ENCODE measurements at places on chromosomes 4 and X.

DNA sequence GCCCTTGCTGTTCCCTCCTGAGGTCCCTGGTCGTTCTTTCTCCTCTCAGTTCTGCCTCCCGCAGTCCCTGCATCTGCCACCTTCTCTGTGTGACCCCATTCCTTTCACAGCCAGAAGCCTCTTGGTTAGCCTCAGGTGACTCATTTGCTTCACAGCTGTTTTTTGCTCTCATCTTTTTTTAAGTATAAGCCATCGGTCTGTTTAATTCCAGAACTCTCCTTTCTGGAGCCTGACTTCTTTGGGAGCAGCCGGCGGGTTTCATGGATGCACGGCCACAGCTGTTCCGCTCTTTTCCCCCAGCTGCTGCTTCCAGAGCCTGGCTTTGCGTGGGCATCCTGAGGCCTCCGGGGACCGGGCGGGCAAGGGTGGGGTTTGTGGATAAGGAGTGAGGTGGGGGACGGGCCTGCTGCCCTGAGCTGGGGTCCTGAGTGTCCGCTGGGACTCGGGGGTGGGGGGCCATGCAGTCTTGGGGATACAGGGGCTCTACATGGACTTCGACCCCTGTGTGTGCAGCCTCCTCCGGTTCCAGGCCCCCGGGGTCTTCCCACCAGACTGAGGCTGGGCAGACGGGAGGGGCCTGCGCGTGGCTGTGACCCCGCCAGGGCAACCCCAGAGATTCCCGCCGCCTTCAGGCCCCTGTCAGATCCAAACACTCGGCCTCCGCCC is 46.7 kb downstream of the PCGF3 start:
- no peak for DNase-seq

DNA sequence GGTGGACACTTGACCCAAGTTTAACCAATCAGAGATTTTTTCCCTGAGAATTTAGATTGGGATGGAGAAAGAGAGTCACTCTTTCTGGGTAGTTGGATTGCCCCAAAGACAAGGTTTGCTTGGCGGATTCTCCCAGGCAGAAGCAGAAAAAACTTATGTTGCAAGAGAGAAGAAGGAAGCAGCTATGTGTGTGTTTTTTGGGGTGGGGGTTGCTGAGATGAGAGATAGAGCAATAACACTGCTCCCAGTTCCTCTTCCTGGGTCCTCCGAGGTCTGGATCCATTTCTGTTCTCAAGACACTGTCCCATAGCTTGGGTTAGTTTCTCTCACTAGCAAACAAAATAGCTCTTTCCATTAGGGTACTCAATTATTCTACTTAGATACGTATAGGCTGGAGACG is 222.1 kb downstream of the STIM2 start:
- no peak for DNase-seq

GRCh38 chrX:143500751-143501150 is 16.5 kb downstream of the SPANXN3 start:
- DNase-seq, result no peak

DNA sequence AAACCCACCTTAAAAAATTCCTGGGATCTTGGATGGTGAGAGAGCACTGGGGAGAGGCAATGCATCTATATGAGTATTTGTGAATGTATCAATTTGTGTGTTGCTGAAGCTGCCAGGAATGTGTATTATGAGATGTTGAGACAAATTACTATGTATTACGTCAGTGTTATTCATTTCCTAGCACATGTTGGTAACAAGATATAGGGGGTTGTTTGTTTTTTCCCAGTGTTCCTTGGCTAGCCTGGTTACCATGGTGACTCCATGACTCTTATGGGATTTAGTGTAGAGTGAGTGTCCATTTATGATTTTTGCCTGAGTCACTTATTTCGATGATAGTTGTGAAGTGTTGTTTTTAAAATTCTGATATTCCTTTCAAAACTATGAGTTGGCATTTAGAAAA is 65.6 kb downstream of the RAB40A start:
- DNase-seq, result peak; percentile 94

DNA sequence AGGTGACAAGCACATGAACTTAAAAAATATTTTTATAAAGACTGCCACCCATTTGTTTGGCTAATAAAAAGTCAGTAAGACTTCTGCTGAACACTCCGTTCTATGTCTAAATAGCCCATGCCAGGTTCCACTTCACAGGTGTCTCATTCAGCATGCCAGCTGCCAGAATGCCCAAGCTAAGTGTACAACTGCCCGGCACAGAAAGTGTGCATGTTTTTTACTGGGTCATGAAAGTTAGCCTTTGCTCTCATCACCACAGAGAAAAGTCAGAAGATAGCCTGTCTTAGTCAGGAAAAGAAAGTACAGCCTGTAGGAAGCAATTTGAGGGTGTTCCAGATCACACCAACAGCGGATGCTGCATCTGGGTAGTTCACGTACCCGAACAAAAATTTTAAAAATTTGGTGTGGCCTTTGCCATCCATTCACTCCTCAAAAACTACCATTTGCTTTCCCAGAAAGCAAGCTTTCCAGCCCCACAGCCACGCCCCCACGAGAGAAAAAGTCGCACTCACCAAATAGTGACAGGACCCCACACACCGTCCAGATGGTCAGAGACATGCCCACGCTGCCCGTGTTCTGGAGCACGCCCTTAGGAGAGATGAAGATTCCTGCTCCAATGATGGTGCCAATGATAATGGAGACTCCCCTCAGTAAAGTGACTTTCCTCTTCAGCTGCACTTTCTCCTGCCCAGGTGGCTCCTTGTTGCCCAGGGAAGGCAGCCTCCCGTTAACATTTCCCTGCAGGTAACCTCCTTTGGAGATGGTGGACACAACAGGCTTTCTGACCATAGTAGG is 671 bp downstream of the SLC7A11 start:
- no peak for DNase-seq

GRCh38 chrX:42943051-42943974 is 165.3 kb upstream of the PPP1R2C start:
- DNase-seq, result no peak

- no peak for DNase-seq
These were observed 60.4 kb downstream of the SHROOM2 start for GRCh38 chrX:9846631-9847030.

DNA sequence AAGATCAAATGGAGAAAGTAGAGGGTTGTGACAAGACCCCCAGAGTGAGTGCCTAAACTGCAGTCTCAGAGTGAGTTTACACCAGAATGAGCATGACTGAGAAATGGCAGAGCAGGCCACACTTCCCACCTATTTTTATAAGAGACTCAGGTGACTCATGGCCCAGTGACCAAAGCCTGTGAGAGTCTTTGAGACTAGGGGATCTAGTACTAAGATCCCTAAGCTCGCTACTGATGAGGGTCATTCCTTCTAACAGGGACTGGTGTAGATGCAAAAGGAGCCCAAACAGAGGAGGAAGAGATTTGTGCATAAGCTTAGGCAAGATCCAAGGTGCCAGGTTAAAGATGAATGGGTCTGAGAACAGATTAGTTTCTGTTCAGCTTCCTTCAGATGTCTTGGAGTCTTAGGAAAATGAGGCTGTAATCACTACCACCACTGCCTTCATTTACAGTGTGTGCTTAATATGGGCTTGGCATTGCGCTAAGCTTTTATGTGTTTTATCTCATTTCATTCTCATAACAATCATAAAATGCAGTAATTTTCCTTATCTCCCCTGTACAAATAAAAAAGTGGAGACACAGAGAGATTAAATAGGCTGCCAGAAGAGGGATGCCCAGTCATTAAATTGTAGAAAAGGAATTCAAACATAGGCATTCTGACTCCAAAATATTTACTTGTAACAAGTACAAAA is 62.8 kb downstream of the RWDD4 start:
- DNase-seq, result no peak

DNA sequence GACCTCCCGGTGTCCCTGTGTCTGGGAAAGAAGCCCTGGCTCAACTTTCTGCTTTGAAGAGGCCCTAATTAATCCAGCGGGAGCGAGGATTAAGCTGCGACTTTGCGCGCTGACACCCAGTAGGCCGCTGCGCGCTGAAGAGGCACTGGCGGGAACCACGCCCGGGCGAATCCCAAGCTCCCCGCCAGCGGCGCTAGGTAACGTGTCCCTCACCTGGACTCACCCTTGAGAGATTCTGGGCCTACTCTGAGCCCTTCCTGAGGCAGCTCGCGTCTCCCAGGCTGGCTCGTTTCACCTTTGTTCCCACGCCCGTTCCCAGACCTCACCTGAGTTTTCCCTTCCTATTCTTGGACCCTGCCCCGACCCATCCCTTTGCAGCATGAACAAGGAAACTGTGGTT is 616 bp upstream of the KLHL34 start:
- no peak for DNase-seq

- DNase-seq, result no peak
These were observed 145.5 kb upstream of the DUSP21 start for GRCh38 chrX:44698357-44698756.

DNA sequence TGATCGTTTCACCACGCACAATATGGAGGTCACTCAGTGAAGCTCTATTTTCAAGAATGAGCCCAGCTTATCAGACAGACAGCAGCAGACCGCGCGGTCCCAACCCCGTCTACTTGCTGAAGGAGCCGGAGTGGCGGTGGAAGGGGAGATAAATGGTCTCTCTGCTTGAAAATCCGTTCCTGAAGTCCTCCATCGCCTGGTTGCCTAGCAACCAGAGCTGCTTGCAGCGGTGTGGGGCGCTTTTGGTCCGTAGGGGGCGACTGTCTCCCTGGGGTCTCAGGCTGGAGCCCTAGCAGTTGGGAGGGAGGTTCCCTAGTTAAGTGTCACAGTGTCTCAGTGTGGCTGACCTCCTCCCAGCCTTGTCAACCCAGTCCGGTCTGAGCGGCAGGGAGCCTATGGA is 8.3 kb upstream of the DLG3 start:
- no peak for DNase-seq

DNA sequence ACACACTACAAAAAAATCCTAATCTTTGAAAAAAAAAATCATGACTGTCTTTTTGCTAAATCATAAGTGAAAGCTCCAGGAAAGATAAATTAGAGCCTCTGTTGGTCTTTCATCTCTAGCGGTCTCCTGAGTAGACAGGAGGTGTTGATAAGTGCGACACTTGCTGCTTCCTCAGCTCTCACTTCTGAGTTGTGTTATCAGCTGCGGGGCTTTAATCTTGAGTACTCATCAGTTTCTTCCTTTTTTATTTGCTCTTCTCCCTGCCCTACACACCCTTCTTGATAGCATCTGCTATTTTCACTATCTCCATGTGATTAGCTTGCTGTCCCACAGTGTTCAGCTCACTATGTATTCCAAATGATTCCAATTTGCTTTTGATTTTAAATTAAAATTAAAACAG is 1449.2 kb downstream of the C4orf33 start:
- no peak for DNase-seq

DNA sequence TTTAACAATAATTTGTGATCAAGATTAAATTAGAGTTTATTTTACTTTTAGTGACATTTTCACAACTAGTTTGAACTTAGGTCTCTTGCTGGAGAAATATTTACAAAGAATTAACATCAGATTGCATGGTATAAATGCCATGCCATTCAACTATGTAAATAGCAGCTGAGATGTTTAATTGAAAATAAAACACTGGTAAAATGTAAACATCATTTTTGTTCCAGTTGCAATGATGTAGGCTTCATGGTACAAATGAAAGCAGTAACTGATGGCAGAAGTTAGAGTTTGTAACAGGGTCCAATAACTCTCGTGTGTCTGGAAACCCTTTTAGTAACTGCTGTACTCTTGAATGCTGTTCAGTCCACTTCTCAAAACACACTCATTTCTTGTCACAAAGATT is 43.7 kb upstream of the HAND2 start:
- DNase-seq, result no peak

GRCh38 chr4:86831262-86832130 is 17.7 kb downstream of the SLC10A6 start:
- peak; percentile 74 for DNase-seq

GRCh38 chrX:41137589-41137988 is 52.3 kb downstream of the USP9X start:
- no peak for DNase-seq

GRCh38 chrX:135707880-135708279 is 5.6 kb upstream of the CT45A1 start:
- no peak for DNase-seq

DNA sequence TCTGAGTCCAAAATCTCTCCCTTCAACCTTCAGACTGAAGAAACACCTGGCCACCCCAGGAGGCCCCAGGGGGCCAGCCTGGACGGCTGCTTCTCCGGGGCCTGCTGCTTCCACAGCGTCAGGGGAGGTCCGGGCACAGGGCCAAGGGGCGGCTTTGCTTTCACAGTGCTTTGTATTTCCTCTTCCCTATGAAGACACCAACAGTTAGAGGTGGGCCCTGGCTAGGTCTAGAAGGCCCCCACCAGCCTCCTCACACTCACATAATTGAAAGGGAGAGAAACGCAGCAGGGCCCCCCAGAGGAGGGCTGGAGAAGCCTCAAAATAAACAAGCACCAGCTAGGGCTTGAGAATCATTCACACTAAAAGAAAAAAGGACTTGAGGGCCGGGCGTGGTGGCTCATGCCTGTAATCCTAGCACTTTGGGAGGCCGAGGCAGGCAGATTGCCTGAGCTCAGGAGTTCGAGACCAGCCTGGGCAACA is 17.8 kb downstream of the SCD5 start:
- DNase-seq, result no peak

GRCh38 chr4:107845681-107846080 is 20.9 kb downstream of the SGMS2 start:
- DNase-seq, result no peak

DNA sequence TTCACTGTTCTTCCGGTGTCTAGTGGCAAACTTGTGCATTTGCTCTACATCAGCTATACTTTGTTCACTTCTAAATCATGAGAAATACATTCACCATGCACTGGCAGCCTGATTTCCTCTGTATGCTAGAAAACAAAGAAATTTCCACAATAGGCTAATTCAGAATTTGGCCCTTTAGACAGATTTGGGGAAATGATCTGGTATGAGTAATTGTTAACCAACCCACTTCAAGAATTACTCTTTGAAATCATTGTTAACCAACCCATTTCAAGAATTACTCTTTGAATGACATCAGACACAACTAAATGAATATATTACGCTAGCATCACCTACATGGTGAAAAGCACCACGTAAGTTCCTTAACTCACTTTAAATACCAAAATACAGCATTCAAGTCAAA is 14.6 kb downstream of the APBB2 start:
- no peak for DNase-seq

Measured in stromal cell of bone marrow (primary cell).